ENCODE measurements at places on chromosomes 7 and 10. TPM values are rescaled to one million over a fixed set of nuclear protein-coding genes. Genes with fewer than 3 reads are reported as not detected.

- no peak overlapping the region for H3K27ac ChIP-seq
- no peaks in the 10 kb centered on the region for H3K27me3 ChIP-seq
- H3K36me3 ChIP-seq = no peaks in the 10 kb centered on the region
- no peaks in the 10 kb centered on the region for H3K4me1 ChIP-seq
These were observed 85.4 kb upstream of the CHCHD3 start for GRCh38 chr7:133167300-133167699.

DNA sequence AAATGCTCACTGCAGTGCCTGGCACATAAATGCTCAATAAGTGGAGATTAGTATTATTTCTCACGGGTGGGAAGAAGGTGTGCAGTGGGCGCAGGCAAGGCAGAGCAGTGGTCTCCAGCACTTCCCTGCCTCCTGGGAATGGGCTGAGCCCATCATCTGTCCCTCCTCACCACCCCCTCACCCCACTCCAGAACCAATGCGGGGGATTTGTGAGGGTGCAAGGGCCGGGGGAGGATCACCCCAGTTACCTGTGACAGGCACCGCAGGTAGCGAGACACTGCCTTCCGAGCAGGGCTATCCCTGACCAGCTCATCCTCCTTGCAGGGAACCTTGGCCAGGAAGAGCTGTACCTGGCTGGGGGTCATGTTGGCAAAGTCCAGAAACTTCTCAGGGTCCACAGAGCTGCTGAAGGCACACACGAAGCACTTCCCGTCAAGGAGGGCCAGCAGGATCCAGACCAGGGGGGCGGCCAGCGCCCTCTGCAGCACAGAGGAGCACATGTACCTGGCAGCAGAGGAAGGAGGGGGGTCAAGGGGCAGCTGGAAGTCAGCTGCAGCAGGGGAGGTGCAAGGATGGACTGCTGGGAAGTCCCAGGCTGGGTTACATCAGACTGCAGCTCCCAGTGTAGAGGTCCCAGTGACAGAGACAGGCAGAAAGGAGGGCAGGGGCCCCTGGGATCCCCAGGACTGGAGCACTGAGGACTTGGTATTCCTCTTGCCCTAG lies 2.8 kb downstream of the CALHM3 start:
- peak; percentile 91 for DNase-seq
- H3K27me3 ChIP-seq = no peaks in the 10 kb centered on the region
- no peak overlapping the region for H3K27ac ChIP-seq
- H3K36me3 ChIP-seq = no peaks in the 10 kb centered on the region
- no peaks in the 10 kb centered on the region for H3K4me1 ChIP-seq

DLX5 gene
- 0.22 TPM for total RNA-seq

DNA sequence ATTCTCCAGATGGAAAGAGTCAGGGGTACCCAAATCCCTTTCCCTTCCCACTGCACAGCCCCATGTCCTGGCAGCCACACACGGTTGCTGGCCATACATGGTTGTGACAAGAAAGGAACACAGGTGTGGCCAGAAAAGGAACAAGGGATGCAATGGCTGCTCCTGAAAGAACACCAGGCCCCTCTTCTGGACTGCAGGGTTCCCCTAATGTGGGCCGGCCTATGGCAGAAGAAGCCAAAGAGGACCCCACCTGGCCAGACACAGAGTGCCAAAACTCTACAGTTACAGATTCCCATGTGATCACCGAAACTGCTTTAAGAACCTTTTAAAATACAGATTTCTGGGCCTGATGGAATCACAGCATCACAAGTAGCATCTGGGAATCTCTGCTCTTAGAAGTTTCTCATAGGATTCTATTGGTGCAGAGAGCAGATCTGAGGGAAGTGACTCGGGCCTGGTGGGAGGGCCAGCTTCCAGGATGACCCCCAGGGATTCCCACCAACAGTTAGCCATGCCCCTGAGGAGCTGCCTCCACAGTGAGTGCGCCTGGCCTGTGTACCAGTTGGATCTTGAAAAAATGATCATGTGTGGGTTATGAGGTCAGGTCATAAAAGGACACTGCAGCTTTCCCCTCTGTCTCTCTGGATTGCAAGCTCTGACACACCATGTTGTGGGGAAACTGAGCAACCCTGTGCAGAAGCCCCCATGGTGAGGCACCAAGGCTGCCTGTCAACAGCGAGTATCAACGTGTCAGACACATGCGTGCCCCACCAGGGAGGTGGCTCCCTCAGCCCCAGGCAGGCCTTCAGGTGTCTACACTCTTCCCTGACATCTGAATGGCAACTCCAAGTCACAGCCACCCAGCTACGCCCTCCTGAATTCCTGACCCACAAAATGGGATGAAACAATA lies 89.6 kb upstream of the LANCL2 start:
- H3K27me3 ChIP-seq = no peaks in the 10 kb centered on the region
- no peaks in the 10 kb centered on the region for H3K36me3 ChIP-seq
- H3K4me3 ChIP-seq = no peak overlapping the region
- H3K4me1 ChIP-seq = no peaks in the 10 kb centered on the region
- no peak for DNase-seq

- H3K27me3 ChIP-seq = no peaks in the 10 kb centered on the region
- H3K36me3 ChIP-seq = peaks cover 73% of the 10 kb centered on the region
- no peak overlapping the region for H3K4me3 ChIP-seq
- H3K4me1 ChIP-seq = no peaks in the 10 kb centered on the region
- no peak overlapping the region for H3K27ac ChIP-seq
- DNase-seq = no peak
These were observed 958.8 kb upstream of the ZNF722 start for GRCh38 chr7:63039882-63040281.

All from H9 (cell line).